ENCODE measurements at places on chromosomes 12 and 14. TPM values are rescaled to one million over a fixed set of nuclear protein-coding genes. Genes with fewer than 3 reads are reported as not detected.

Gene SLC39A2
- not detected for total RNA-seq

Gene SALL2
- 0.06 TPM for total RNA-seq

Gene TMPRSS12
- total RNA-seq: not detected

Gene B4GALNT1
- 77.3 TPM for total RNA-seq

Gene KCTD10
- total RNA-seq: 15.7 TPM

Gene TROAP
- 39.8 TPM for total RNA-seq

Gene KRT2
- 0.53 TPM for total RNA-seq

Gene KIF26A
- 0.77 TPM for total RNA-seq

Gene PLA2G1B
- not detected for total RNA-seq

Gene WNT1
- not detected for total RNA-seq

Gene TMEM106C
- total RNA-seq: 314 TPM

Gene BCDIN3D
- 6.4 TPM for total RNA-seq

Gene CAPZA3
- total RNA-seq: not detected

Gene TAS2R8
- not detected for total RNA-seq

Gene MTHFD1
- total RNA-seq: 38.0 TPM

Gene ANKRD33
- not detected for total RNA-seq

DNA sequence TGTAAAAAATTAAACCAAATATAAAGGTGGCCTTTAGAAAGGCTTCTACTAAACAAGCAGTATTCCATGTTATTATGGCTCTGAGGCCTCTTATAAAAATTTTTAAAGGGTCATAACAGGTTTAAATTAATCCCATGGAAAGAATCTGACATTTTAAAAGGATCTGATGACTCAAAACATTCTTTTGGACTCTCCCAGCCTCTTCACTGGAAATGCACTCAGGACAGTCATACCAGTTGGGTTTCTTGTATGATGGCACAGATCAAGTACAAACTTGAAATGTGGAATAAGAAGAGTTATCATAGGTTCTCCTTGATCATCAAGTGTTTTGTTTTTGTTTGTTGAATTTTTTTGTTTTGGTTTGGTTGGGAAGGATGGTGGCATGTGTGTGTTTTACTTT is 50.8 kb downstream of the PPP2R5E start:
- DNase-seq: no peak

DNA sequence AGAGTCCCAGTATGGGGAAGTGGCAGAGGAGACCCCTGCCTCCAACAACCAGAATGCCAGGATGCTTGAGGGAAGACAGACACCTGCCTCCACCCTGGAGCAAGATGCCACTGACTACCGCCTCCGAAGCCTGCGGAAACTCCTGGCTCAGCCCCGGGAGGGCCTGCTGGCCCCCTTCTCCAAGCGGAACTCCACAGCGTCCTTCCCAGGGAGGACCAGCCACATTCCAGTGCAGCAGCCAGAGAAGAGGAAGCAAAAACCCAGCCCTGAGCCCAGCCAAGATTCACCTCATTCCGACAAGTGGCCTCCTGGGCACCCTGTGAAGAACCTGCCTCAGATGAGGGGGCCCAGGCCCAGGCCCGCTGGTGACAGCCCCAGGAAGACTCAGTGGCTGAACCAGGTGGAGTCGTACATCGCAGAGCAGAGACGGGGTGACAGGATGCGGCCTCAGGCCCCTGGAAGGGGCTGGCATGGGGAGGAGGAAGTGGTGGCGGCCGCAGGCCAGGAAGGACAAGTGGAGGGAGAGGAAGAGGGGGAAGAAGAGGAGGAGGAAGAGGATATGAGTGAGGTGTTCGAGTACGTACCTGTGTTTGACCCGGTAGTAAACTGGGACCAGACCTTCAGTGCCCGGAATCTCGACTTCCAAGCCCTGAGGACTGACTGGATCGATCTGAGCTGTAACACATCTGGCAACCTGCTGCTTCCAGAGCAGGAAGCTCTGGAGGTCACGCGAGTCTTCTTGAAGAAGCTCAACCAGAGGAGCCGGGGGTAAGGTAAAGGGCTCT is 93.7 kb downstream of the B4GALNT3 start:
- no peak for DNase-seq

- no peak for DNase-seq
These were observed 185.4 kb upstream of the G2E3 start for GRCh38 chr14:30373526-30373925.

- DNase-seq: no peak
These were observed 84.2 kb downstream of the SCN8A start for GRCh38 chr12:51675071-51675803.

GRCh38 chr14:91108941-91109611 is 4.8 kb upstream of the DGLUCY start:
- no peak for DNase-seq

DNA sequence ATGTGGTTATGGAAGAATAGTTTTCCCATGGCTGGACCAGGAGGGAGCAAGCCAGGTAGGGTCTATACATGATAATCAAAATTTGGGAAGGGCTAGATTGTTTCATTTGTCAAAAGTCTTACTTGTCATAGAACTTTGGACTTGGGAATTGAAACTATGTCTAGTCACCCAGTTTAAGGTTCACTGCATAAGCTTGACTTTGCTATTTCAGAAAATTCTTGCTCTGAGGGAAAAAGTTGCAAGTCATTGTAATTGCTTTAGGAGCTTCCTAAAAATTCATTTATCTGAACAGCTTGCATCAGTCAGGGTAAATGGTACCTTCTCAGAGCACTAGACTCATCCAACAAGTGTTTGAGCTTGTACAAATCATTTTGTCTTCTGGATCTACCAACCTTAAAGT is 1194.7 kb downstream of the GALC start:
- DNase-seq: no peak

GRCh38 chr12:96810477-96810876 is 96.6 kb upstream of the NEDD1 start:
- no peak for DNase-seq

- DNase-seq: no peak
These were observed 19.3 kb upstream of the TUBA1A start for GRCh38 chr12:49208146-49208545.

DNA sequence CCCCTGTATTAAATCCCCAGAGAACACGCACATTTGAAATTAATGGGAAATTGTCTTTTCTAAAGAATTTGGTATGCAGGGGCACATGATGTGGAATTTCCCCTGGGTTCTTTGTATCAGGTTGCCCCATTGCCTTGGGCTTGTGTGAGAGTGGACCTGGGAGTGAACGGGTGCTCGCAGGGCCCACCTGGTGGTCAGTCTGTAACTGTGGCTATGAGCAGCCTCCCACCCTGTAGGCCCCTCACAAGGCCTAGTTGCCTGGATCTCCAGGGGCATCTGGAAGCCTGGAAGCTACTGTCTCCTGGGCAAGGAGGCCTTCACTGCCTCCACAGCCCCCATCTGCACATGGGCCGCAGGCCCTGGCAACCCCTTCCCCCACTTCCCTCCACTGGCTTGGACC is 96.7 kb downstream of the SLC25A47 start:
- DNase-seq: no peak

DNA sequence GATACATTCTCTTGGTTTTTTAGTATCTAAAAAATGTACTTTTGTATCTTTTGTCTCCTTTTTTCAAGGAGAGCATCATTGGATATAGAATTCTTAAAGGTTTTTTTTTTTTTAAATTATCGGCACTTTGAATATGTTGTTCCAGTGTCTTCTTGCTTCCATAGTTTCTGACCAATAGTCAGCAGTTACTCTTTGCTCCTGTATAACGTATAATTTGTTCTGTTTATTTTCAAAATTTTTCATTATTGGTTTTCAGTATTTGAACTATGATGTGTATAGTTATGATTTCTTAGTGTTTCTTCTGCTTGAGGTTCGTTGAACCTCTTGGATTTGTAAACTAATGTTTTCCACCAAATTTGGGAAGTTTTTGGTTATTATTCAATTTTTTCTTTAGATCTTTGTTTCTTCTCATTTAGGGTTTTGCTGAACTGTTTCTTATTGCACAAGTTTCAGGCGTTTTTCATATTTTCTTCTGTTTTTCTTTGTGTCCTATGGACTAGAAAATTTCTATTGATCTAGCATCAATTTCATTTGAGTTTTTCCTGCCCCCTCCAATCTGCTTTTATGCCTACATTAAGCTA is 93.9 kb downstream of the PLBD1 start:
- peak; percentile 53 for DNase-seq

DNA sequence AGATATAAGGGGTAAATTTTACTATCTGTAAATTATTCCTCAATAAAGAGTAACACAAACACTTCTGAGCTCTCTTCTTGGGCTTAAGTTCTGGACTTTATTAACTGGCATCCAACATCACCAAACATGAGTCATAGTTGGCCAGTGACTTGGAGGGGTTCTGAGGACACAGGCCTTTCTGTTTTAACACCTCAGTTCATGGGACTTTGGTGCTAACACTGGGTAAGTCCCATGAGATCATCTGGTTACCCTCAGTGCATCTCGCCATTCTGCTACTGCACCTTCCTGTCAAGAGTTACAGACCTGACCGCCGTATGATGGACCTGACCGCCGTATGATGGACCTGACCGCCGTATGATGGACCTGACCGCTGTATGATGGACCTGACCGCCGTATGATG is 9.9 kb downstream of the SLC15A4 start:
- DNase-seq: no peak

- DNase-seq: no peak
These were observed 13.9 kb upstream of the PSMC1 start for GRCh38 chr14:90242444-90242843.

- DNase-seq: no peak
These were observed 760 bp downstream of the ACTN1 start for GRCh38 chr14:68978172-68978911.

- no peak for DNase-seq
These were observed 25.9 kb downstream of the FOXN3 start for GRCh38 chr14:89391123-89391522.

- DNase-seq: peak; percentile 27
These were observed 1.0 kb upstream of the BTG1 start for GRCh38 chr12:92146497-92147224.

GRCh38 chr14:65241125-65241752 is 138.9 kb upstream of the MAX start:
- DNase-seq: no peak

DNA sequence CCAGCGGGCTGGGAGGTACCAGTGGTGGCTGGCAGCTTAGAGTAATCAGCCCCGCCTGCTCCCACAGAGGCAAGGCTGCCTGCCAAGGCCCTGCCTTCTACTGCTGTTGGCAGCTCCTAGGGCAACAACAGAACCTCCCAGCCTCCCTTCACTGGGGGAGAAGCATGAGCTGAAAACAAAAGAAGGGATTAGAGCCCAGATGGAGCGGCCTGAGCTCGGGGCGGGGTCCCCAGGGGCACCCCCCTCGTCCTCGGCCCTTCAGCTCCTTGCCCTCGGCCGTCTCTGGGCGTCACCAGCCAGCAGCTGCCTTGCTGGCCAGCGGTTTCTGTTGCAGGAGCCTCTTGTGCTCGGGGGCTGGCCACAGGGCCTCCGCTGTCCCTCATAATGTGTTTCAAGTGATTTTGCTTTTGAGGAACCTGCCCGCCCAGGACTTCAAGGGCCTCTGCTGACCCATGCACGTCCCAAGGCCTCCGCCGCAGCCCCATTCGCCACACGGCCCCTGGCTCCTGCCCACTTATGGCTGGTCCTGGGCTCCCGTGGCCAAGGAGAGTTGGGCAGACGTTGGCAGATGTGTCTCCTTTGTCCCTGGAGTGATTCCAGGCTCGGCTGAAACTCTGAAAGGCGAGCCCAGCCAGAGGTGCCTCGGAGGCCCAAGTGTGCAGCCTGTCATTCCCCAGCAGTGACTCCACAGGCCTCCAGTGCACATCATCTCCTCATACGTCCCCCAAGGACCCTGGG is 49.7 kb downstream of the PSMA6 start:
- peak; percentile 97 for DNase-seq

- no peak for DNase-seq
These were observed 9.2 kb downstream of the DUSP6 start for GRCh38 chr12:89343127-89343526.

GRCh38 chr14:64849940-64850339 is 29.8 kb downstream of the SPTB start:
- no peak for DNase-seq

GRCh38 chr14:85475113-85475512 is 54.8 kb upstream of the FLRT2 start:
- no peak for DNase-seq

- no peak for DNase-seq
These were observed 30.8 kb upstream of the AKAP6 start for GRCh38 chr14:32298346-32298745.

GRCh38 chr12:607541-608001 is 55.7 kb downstream of the NINJ2 start:
- DNase-seq: no peak

DNA sequence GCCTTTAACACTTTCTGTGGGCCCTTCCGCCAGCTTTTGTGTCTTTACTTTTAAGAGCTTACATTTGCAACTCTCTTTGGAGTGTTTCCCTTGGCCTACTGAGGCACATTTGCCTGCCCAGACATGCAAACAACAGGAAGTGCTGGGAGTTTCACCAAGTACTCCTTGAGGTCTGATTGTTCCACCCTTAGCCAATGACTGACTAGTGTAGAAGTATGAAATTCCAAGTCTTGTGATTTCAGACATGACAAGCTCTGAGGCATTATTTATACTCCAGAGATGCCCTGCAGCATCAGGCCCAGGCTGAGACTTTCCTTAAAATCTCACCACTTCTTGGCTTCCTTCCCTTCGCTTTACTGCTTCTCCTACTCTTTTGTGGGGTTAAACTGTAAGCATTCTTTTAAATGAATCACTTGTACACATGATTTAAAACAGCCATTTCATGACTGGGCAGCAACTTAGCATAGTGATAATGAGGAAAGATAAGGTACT is 174.1 kb downstream of the SLC6A15 start:
- peak; percentile 14 for DNase-seq

DNA sequence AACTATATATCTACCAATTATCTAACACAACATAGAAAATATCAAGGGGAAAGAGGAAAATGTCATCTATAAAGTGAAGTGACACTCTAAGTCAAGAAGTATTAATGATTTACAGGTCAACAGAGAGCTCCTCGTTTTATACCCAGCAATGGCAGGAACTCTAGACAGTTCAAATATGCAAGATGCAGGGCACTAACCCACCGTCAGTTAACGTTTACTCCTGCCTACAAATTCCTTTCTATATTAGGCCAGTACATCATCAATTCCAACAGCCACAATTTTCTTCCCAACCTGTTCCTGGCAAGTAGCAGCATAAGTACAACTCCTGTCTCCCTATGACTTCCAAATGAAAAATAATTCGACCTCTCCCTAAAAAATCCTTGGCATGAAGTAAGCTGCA is 9.0 kb upstream of the KANSL2 start:
- DNase-seq: no peak

- no peak for DNase-seq
These were observed 23.8 kb upstream of the PCNX4 start for GRCh38 chr14:60067882-60068281.

- no peak for DNase-seq
These were observed 9.9 kb downstream of the MAP3K12 start for GRCh38 chr12:53489242-53489864.

Data from H4 (cell line).